C1 segment of cervical spinal cord (tissue), 14 donors: ENCODE measurements at places on chromosomes 5 and 9.

DNA sequence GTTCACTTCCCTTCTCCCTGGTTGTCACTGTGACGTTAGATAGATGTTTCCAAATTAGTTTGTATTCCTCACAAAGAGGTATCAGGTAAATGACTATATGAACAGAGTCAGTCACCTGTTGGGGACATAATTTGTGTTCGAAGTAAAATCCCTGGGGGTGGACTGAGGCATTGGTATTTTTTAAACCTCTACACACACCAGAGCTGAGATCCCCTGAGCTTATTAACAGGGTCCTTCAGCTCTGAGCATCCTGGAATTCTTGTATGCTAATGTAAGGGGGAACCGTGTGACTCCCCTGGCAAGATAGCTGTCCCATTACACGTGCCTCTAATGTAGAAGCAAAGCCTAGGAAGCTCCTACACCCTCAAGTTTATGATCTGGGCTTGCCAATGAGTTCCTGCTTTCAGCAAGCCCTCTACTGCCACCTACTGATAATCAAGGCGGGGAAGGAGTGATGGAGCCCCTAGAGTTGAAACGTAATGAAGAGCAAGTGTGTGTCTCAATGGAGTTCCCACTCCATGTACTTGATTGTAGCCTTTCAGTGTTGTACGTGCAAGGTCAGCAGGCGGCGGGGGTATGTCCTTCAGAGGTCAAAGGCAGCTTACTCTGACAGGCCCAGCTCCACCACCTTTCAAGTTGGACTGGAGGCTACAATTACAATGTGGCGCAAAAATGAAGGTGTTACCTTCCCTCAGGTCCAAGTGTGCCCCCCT lies 14.4 kb downstream of the PRKACG start:
- peak; percentile 24 for DNase-seq

DNA sequence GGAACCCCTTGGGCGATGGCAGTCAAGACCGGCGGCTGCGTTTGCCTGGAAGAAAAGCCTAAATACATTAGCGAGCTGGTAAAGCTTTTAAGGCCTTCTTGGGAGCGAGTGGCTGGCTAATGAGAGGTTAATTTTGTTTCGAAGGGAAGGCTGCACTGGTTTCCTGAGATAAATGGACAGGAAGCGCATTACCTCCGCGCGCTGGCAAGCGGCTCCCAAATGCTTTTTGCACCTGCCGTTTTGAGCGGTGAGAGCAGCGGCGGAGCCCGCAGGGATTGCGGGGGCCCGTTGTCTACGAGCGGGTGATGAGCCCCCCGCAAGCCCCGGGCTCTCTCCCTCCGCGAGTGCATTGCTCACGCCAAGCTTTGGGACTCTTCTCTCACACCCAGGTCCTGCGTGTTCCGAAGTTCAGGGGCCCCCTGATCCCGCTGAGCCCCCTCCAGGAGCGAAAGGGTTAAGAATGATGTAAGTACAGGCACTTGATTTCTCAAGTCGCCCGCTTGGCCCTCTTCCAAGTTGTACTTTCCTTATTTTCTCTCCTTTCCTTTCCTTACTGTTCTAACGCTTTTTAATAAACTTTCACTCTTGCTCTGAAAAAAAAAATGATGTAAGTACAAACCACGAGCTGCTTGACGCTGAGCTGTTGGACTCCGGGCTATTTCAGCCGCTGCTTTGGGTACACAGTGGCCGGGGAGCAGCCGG lies 3.1 kb upstream of the RGMB start:
- peak; percentile 79 for DNase-seq

DNA sequence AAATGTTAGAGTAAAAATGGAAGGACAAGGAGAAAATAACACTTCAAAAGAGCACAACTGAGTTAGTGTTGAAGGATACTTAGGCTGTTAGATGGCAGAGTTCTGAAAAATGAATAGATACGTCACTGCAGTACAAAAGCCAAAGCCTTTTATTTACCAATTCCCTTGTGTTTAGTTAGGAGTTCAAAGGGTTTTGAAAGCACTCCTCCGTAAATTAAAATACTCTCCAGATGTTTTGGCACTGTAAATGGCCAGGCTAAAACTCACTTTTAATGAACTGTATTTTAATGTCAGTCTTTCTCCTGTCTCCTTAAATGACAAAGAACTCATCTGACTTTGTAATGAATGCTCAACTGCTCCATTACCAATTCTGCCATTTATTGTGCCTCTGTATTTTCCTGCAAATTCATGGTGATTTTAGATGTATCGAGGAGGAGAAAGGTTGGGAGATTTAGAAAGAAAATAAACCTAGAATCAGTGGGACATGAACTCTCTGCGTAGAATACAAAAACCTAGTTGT lies 1727.2 kb downstream of the MAT2B start:
- no peak for DNase-seq

- no peak for DNase-seq
Measured at GRCh38 chr5:165304193-165304827, 1798.9 kb downstream of the MAT2B start.

- DNase-seq: no peak
Measured at GRCh38 chr9:73081979-73082657, 69.5 kb upstream of the ANXA1 start.

DNA sequence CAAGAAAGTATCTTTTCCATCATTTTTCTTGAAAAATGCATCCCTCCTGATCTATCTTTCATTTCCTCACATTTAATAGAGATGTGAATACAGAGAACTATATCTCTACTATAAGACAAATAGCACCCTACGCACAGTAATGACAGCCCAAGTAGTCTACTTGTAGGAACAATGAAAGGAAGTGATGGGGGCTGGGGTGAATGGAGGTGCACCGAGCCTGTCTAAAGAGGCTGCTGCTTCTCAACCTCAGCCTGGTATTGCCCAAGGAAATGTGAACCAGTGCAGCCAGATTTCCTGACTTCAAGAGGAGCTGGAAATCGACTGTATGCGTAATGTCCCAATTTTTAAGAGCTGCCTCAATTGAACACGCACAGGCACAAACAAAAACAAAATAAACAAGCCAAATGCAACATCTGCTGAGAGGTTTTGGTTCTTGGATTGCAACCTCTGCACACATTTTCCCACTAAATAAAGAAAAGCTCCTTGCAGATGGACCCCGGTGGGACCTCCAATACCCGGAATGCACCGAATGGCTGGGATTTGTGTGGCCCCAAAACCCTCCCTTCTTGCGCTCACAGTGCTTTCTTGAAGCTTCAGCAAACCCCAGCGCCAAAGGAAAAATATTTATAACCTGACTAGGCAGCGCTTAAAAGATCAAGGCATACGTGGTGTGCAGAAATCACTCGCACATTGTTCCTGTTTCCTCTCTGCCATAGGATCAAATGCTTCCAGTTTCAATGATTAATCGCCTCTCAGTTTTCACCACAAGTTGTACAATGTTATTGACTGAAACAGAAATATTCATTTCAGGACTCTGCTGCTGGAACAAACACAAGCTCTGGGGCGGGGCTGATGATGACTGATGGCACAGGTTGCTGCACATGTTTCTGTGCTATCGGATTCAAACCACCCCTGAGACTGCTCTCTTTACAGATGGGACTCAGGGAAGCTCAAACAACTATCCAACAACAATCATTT lies 68.3 kb downstream of the KCNIP1 start:
- DNase-seq: no peak

DNA sequence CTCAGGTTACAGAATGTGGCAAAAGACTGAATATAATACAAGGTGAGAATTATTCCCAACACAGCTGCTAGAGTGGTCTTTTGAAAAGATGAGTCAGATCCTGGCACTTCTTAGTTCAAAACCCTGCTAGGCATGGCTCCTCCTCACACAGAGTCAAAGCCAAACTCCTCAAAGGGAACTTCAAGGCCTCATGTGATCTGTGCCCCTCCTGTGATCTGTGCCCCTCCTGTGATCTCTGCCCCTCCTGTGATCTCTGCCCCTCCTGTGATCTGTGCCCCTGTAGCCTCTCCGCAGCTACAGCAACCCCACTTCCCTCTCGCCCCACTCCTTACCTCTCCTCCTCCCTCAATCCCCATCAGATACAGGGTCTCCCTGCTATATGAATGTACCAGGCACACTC lies 525.5 kb upstream of the CCNG1 start:
- no peak for DNase-seq

- DNase-seq: no peak
Measured at GRCh38 chr5:176650354-176650884, 3.1 kb downstream of the TSPAN17 start.

GRCh38 chr5:160968480-160968879 lies 116.5 kb upstream of the ATP10B start:
- no peak for DNase-seq

DNA sequence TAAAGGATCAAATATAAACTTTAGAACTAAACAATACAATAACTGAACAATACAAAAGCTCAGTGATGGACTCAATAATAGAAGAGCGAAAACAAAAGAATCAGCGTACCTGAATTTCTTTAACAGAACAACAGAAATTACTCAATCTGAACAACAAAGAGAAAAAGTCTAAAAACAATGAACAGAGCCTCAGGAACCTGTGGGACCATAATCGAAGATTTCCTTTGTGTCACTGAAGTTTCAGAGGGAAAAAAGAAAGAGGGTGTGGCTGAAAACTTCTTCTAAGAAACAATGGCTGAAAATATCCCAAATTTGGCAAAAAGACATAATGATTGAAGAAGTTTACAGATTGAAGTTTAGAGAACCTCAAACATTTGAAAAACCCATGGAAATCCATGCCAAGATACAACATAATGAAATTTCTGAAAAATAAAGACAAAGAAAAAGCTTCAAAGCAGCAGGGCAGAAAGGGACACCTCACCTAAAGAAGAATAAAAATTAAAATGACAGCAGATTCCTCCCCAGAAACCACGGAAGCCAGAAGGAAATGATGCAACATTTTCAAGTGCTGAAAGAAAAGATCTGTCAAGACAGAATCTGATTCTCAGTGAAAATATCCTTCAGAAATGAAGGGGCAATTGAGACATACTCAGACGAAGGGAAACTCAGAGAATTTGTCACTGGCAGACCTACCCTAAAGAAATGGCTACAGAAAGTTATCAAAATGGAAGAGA lies 288.8 kb downstream of the ARL15 start:
- no peak for DNase-seq

- no peak for DNase-seq
Measured at GRCh38 chr9:88998911-88999310, 7.6 kb downstream of the S1PR3 start.

- no peak for DNase-seq
Measured at GRCh38 chr9:109787735-109788134, 7.7 kb downstream of the PALM2AKAP2 start.

DNA sequence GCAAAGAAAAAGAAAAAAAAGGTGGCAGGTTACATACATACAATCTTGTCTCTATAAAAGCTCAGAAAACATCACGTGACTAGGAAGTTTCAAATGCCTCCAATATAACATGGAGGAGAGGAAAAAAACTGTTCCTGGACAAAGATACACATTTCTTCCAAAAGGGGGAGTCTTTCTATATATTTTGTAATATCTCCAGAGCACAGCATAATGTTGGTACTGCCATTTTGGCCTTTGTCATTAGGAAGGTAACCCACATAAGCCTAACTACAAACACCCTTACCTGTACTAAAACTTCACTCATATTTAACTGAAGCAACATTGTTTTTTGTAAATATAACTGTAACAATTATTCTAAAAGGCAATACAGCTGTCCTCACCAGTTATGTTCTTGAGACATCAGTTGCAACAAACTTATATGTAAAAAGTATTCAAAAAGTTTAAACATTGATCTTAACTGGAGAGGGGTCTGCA lies 1.2 kb upstream of the BTF3 start:
- no peak for DNase-seq

DNA sequence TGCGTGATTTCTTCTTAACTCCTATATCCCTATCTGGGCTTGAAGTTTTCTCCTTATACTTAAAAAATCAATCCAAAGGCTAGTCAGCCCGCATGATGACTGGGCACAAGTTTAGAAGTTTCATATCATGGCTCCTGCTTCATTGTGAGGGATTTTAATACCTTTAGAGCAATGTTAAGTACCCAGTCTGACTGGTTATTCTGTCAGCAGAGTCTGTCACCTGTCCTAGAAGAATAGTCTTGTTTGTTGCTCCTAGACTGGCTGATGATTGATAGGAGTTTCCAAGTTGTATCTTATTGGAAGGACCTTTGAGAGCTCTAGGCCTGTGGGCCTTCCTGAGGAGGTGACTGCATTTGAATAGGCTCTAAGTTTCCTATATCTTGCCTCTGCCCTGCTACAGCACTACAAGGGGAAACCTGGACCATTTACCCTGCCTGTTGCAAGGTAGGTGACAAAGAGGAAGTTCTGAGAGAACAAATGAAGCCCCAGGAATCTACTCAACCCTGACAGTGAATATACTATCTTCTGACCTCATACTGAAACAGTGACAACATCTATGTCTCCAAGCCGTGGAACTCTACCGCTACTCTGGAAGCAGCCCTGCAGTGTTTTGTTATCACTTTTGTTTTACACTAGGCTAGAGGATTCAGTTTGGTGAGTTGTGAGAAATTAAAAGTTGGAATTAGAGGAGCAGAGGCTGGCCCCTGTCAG lies 66.5 kb downstream of the F2RL2 start:
- DNase-seq: no peak

DNA sequence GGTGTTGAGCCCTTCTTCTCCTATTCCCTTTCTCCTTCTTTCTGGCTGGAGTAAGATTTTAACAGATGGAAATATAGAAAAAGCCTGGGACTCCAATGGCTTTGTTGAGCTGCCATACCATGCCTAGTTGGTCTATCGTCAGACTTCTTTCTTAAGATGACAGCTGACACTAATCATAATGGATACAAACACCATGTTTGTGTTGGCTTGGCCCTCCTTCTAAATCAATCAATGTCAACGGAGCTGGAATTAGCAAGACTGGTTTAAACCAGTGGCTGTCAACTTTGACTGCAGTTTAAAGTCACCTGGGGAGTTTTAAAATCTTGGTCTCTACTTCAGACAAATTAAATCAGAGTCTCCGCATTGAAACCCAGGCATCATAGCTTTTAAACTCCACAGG lies 264.5 kb upstream of the PRR16 start:
- no peak for DNase-seq
